ENCODE measurements at places on chromosomes 1 and 21.

GRCh38 chr1:41434306-41434705 is 50.2 kb downstream of the EDN2 start:
- DNase-seq = no peak

DNA sequence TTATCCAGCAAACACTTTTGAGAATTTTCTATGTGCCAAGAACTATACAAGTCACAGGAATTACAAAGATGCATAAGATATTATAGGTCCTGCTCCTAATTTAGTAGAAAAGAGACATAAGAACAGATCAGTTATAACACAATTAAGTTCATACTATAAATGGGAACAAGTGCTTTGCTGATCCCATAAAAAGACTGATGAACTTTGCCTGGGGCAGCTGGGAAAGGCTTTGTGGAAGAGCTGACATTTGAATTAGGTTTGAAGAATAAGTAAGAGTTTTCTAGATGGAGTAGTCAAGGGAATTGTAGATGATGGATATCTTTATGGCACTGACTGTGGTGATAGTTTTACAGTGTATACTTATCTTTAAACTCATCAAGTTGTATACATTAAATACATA is 76.5 kb downstream of the VCAM1 start:
- DNase-seq = no peak

GRCh38 chr1:225454733-225455132 is 26.9 kb upstream of the LBR start:
- peak; percentile 81 for DNase-seq

GRCh38 chr1:99614728-99615127 is 31.2 kb upstream of the PALMD start:
- no peak for DNase-seq

- DNase-seq = no peak
Observed at GRCh38 chr1:196063294-196063693, 544.9 kb downstream of the KCNT2 start.

- no peak for DNase-seq
Observed at GRCh38 chr1:108627951-108628350, 32.9 kb downstream of the HENMT1 start.

Measured in immature natural killer cell (primary cell).